ENCODE measurements at places on chromosomes 11 and 22. TPM values are rescaled to one million over a fixed set of nuclear protein-coding genes. Genes with fewer than 3 reads are reported as not detected.
A peak's percentile ranks its signal among the peaks of the same experiment; 100 is the strongest.

TMPRSS13 gene
- not detected for total RNA-seq

DNA sequence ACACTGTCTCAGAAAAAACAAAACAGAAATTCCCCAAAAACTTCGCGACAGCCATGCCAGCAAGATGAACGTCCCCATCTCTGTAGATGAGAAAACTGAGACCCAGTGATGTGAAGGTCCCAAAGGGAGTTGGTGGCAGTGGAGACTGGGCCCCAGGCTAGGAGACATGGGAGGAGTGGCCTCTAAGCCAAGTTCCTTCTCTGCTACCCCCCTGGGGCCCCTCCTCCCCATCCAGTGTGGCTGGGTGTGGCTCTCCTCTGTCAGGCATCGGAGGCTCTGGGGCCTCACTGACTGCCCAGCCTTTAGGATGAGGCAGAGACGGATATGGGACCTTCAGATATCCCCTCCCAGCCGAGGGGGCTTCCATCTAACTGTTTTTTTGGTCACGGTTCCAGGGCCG is 9.8 kb downstream of the RELT start:
- no peak overlapping the region for H3K27ac ChIP-seq
- no peaks in the 10 kb centered on the region for H3K36me3 ChIP-seq
- H3K4me3 ChIP-seq: no peak overlapping the region
- no peaks in the 10 kb centered on the region for H3K27me3 ChIP-seq
- no peak for DNase-seq

SCN2B gene
- total RNA-seq: 7.6 TPM

CASP12 gene
- not detected for total RNA-seq

IMMP1L gene
- 29.6 TPM for total RNA-seq

GRCh38 chr11:88203604-88204003 is 28.4 kb upstream of the RAB38 start:
- no peak overlapping the region for H3K27ac ChIP-seq
- no peaks in the 10 kb centered on the region for H3K4me1 ChIP-seq
- DNase-seq: no peak
- no peak overlapping the region for H3K4me3 ChIP-seq

- no peak for DNase-seq
- H3K27me3 ChIP-seq: no peaks in the 10 kb centered on the region
- H3K4me3 ChIP-seq: no peak overlapping the region
- peak overlapping the region; percentile 74 for H3K27ac ChIP-seq
These were observed 2.9 kb downstream of the PLAAT3 start for GRCh38 chr11:63611395-63611747.

- H3K36me3 ChIP-seq: no peaks in the 10 kb centered on the region
- no peak overlapping the region for H3K4me3 ChIP-seq
- H3K27ac ChIP-seq: peak overlapping the region; percentile 24
- no peaks in the 10 kb centered on the region for H3K27me3 ChIP-seq
- no peaks in the 10 kb centered on the region for H3K4me1 ChIP-seq
These were observed 23.1 kb downstream of the CCDC34 start for GRCh38 chr11:27339941-27340340.

DNA sequence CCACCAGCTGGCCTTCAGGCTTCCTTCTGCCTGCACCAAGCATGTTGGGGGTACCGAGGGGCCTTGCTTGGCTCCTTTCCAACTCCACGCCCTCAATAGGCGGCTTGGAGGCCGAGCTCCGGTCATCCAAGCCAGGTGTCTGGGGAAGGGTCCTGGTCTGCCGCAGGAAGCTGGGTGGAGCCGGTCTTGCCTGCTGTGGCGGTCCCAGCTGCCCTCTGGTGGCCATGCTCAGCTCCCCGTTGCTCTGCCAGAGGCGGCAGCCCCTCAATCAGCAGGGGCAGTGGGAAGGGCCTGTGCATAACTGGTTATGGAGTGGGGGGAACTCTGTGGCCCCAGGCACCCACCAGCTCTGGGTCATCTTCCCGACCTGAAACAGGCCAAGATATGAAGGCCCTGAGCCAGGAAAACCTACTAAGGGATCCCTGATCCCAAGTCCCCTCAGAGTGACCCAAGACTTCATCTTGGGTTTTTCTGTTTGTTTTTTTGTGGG is 3.2 kb downstream of the ARVCF start:
- peak; percentile 66 for DNase-seq
- H3K36me3 ChIP-seq: no peaks in the 10 kb centered on the region
- no peak overlapping the region for H3K27ac ChIP-seq
- H3K4me3 ChIP-seq: no peak overlapping the region

DNA sequence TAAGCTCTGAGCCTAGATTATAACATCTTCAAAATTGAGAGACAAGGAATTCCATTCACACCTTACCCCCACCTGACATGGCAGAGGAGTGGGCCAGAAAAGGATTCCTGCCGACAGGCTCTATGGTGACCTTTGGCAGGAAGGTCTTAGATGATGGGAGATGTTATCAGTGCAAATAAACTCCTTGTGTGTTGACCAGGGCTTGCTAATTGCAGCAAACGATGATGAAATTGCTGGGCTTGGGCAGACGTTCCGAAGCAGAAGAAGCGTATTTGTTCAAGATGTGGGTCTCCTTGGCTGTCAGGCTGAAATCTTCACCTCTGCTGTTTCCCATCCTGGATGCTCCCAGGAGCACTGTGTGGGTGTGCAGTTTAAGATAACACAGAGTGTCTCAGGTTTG is 183.7 kb upstream of the CADM1 start:
- DNase-seq: no peak
- no peaks in the 10 kb centered on the region for H3K27me3 ChIP-seq
- H3K36me3 ChIP-seq: no peaks in the 10 kb centered on the region
- no peaks in the 10 kb centered on the region for H3K4me1 ChIP-seq
- H3K27ac ChIP-seq: no peak overlapping the region

- no peak overlapping the region for H3K4me3 ChIP-seq
- H3K27me3 ChIP-seq: no peaks in the 10 kb centered on the region
- DNase-seq: no peak
- H3K4me1 ChIP-seq: no peaks in the 10 kb centered on the region
- H3K27ac ChIP-seq: no peak overlapping the region
These were observed 118.2 kb upstream of the OR9Q1 start for GRCh38 chr11:57905439-57905838.

TRIM22 gene
- total RNA-seq: 52.6 TPM

APOBEC3B gene
- 1.3 TPM for total RNA-seq

- H3K4me1 ChIP-seq: peaks cover 9% of the 10 kb centered on the region
- DNase-seq: no peak
- H3K27ac ChIP-seq: no peak overlapping the region
- H3K27me3 ChIP-seq: no peaks in the 10 kb centered on the region
These were observed 20.4 kb downstream of the FAM168A start for GRCh38 chr11:73577496-73577917.

CCDC73 gene
- total RNA-seq: not detected

- H3K4me1 ChIP-seq: peaks cover 11% of the 10 kb centered on the region
- H3K4me3 ChIP-seq: no peak overlapping the region
- H3K36me3 ChIP-seq: no peaks in the 10 kb centered on the region
- DNase-seq: no peak
- H3K27ac ChIP-seq: no peak overlapping the region
These were observed 6.1 kb upstream of the STIM1 start for GRCh38 chr11:3849297-3849874.

Data from heart right ventricle (tissue), 16 donors.